ENCODE measurements at places on chromosomes 7 and 10.

DNA sequence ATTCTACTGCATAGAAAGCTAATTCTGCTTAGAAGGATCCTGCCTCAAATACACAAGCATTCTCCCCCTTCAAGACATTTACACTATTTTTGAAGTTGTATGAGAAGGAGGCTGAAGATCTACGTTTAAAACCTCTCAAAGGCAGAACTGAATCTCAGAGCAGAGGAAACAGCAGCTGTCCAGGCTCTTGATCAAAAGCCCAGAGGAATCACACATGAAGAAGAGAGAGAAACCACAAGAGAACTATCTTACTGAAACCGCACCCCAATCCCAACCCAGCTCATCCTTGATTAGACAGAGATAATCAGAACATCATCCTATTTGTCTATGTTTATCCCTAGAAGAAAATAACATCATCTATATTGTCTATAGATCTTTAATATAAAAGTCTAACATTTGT is 2.2 kb upstream of the DNAJC1 start:
- DNase-seq = no peak

DNA sequence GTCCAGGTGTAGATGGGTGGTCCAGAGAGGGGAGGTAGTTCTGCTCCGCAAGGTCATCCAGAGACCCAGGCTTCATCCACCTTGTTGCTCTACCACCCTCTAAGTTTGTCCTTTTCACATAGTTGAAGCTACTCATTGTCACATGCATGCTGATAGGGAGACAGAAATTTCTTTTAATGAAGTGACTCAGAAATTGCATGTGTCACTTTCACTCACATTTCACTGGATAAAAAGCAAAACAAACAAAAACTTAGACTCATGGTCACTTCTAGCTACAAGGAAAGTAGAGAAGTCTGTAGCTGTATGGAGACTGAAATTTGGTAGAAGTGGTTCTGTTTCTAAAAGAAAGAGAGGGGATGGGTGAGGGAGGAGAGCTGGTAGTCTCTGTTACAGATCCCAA is 161.9 kb downstream of the SORCS3 start:
- no peak for DNase-seq

DNA sequence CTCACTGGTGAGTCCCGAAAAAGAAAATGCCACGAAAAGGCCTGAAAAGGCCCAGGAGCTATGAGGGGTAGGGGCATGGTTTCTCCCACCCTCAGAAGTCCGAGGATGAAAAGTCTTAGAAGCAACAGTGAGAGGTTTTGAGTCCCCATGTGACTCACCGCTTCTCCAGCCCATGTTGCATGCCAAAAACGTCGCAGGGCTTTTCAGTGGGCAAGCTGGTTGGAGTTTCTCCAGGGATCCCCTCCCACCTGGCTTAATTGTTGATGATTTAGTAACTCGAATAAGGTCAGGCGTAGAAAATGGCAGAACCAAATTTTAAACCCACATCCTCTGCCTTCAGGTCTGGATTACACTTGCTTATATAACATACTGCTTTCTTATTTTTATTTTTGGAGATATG is 96.3 kb upstream of the ARMC3 start:
- DNase-seq = no peak

GRCh38 chr10:3006607-3007006 is 60.7 kb upstream of the PFKP start:
- no peak for DNase-seq

GRCh38 chr10:47243791-47244190 is 56.2 kb upstream of the GDF10 start:
- no peak for DNase-seq
